ENCODE measurements at places on chromosomes 4 and X.

DNA sequence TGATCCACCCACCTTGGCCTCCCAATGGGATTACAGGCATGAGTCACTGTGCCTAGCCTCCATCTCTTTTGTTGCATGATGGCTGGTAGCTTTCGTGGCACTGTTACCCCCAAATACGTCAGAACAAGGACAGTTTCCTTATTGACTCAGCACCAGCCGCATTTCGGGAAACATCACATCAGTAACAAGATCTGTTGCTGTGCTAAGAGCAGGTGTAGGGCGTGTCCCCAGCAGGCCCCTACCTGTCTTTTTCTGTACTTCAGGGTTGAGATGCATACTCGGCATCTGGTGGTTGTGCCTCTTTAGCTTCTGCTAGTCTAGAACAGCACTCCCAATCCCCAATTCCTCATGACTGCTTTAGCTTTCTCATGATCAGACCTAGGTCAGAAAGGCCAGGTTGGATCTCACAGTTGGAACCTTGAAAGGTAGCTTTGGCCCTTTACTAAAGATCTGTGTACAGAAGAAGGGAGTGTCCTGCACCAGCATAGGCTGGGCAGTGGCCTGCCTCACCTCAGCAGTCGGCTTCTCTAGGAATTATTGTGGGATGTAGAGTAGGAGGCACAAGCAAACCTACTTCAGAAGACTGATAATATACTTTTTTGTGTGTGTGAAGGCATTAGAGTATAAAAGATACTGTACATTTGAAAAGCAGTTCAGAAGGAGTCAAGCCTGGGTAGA, 36.8 kb downstream of the NSD2 start:
- no peak for DNase-seq

- DNase-seq, result no peak
Measured at GRCh38 chr4:107894138-107894603, 37.2 kb upstream of the CYP2U1 start.

GRCh38 chr4:52612341-52612740, 46.8 kb downstream of the USP46 start:
- DNase-seq, result no peak

DNA sequence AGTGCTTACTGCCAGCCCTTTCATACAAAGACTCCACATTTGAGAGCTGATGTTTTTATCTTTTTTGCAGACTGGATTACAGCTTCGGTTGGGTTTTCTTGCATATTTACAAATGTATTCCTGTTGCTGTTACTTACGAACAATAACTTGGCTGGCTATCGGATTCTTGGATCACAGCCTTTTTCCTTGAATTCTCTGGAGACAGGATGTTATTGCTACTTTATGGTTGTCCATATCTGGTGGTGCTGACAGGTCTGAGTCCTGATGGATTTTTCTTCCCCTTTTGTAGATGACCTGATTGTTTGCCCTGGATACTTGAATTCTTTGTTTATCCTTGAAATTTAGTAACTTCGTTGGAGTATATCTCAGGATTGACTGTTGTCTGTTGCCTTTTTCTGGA, 77.7 kb downstream of the PDK3 start:
- no peak for DNase-seq

- no peak for DNase-seq
Measured at GRCh38 chr4:3406431-3406830, 35.3 kb upstream of the HGFAC start.

DNA sequence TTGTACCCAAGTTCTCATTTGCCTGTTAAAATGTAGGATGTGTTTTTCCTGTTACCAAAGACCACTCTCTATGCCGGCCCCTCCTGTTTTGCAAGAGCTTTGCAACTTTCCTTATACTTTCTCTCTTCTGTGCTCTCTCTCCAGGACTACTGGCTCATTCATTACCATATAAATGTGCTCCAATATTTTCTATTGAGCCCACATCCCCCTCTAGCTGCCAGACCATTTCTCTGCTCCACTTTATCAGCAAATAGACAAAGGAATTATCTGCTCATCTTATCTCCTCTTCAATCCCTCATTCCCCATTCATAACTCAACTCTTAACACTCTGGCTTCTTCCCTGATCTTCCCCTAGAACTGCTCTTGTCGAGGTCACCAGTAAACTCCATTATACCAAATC, 33.6 kb downstream of the RPGR start:
- DNase-seq, result no peak

- no peak for DNase-seq
Measured at GRCh38 chr4:105613306-105613705, 60.9 kb downstream of the ARHGEF38 start.

DNA sequence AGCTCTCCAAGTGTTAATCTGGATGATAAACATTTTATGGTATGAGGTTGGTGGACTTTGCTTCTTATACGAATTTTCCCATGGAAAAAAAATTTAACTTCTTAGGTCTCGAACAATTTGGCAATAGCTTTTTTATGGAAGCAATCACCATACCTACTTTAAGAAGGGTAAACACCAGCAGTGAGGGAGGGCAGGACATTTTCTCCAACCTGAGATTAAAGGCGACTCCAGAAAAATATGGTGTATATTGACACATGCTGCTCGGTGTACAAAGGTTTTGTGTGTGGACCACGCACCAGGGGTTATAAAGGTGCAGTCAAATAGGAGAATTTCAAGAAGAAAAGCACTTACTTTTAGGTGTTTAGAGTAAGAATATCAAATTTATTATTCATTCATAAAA, 34.2 kb upstream of the SULT1E1 start:
- DNase-seq, result no peak

DNA sequence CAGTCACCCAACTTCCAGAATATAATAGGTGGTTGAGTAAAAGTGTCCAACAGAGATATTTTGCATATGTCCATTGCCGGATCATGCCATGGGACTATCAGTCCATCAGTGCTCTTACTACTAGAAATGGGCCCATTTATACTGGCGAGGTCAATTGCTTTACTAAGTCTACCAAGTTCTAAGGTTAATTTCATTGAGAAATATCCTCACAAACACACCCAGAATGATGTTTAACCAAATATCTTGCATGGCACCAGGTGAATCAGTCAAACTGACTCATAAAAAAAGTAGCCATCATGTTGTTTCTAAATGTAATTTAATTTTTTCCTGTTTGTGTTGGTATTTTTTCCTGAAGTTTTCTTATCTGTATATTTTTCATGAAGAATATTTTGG, 1217.0 kb downstream of the RAPGEF2 start:
- no peak for DNase-seq

- DNase-seq, result no peak
Measured at GRCh38 chr4:112813790-112814189, 176.8 kb downstream of the LARP7 start.

- no peak for DNase-seq
Measured at GRCh38 chr4:8353912-8354453, 84.4 kb downstream of the HTRA3 start.

DNA sequence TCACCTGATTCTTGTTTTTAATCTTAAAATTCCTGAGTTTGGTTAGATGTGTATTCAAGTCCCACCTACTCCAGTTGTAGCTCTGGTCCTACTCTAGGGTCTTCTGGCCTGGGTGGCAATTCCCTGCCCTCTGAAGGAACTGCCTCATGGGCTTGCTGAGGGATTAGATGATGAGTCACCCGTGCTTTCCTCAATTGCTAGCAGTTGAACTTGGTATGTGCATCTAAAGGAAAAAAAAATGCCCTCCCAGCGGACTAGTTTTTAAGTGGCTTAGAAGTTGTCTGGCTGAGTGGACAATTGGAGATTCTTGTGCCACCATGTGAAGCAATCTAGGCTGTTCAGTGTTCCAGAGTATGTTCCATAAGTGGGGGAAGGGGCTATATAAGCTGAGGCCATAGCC, 127.0 kb downstream of the CCNG2 start:
- DNase-seq, result no peak

DNA sequence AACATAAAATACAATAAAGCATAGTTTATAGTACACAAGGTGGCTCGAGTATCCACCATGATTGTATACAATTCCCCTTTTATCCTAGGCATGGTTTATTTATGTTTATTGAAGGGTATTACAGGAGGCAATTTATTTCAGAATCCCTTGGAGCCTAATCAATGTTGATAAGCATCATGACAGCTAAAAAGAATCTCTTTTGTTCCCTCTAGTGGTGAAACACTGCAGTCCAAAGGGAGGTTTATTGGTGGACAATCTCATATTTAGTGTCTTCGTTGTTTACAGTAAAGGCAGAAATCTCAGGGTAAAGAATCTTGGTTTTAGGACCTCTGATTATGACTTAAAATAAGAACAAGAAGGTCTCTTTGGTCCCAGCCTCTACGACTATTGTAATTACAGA, 1712.5 kb downstream of the C4orf33 start:
- no peak for DNase-seq

DNA sequence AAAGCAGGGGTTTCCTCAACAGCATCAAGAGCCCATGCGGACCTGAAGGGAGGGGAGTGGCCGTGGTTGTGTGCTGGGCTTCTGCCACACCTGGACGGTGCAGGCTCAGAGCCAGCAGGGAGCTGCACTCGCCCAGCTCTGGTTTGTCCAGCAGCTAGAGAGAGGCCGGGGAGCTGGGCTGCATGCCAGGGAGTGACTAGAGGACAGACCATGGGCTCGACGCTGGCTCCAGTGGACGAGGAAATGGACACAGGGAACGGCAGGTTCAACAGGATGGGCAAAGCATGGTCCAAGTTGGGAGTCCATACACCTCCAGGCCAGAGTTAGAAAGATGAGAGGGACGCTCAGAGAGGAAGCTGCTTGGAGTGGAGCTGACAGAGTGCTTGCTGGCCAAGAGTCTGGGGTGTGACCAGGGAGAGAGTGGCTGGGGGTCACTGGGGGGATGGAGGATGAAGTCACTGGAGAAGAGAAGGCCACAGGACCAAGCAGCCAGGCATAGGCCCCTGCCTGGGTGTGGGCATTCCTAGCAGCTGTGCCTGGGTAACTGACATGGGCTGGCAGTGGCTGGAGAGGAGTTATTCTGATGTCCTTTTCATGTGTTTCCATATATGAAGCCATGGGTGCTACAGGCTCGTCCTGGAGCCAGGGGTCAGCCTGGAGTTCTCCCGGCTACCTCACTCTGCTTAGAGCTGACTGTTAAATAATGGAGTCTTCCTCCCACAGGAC, 42.8 kb downstream of the HTT-AS start:
- DNase-seq, result no peak

DNA sequence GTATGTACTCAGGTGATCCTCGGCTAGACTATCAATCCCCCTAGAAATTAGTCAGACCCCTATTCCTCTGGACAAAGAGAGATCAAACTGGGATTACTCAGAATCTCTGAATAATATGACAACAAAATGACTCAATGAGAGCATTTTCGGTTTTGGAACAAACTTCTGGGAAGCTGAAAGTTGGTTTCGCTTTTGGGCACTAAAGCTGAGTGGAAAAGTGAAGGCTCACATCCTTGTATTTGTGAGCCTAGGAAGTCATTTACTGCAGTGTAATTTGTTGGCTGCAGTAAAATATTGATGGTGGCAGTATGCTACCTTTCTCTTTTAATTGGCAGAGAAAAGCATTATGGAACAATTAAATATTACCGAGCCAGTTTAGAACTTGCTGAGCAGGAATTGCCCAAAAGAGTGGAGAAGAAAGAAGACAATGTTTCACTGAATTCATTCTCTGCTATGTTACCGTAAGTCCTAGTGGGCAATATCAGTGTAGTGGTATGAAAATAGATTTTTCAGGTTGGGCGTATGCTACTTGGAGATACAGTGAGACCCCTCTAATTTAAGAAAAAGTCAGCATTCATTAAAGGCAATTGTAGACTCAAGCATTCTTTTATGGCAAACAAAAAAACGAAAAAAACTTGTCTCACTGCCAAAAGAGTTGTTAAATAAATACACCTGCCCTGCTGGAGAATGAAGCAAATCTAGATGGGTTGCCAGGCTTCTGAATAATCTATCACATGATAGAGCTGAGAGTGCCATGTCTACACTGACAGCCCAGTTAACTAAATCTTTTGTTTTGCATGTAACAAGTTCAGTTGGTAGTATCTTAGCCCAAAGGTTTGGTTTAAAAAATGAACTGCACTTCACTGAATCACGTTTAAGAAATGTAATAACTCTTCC, 69.6 kb downstream of the AGTR2 start:
- DNase-seq, result no peak

DNA sequence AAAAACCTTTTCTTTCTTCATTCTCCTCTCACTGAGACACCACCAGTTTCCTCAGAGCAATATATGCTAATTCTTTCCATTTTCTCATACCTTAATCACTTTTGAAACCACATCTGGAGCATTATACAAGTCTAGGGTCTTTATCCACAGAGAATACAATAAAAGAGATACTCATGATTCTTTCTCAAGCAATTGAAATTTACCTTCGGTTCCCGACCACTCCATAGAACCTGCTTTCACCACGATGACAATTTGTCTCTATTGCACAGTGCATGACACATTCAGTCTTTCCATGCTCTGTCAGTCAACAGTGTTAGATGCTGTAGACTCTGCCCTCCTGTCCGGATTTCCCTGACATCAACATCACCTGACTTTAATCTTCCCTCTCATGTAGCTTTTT, 409.3 kb upstream of the NWD2 start:
- no peak for DNase-seq

GRCh38 chr4:107902715-107903114, 28.6 kb upstream of the CYP2U1 start:
- no peak for DNase-seq

DNA sequence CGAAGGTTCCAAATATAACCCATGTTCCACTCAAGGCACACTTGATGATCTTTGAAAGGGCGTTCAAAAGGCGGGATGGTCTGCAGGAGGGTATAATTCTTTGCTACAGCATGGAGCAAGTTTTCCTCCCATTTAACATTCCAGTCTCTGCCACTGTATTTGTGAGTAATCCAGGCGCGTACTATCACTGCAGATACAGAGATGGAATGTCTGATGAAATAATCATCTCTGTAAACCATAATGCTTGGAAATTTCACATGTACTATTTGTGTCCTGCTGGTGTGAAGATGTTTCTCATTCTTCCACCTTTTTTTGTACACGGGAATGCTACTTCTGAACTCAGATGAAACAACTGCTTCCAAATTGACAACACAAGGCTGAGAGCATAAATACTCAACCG, 15.5 kb downstream of the SEL1L3 start:
- no peak for DNase-seq

- DNase-seq, result no peak
Measured at GRCh38 chr4:2859514-2859913, 15.9 kb downstream of the ADD1 start.

GRCh38 chr4:40176602-40177001, 20.2 kb upstream of the RHOH start:
- DNase-seq, result no peak

GRCh38 chr4:72205831-72206230, 174.0 kb downstream of the NPFFR2 start:
- DNase-seq, result no peak

DNA sequence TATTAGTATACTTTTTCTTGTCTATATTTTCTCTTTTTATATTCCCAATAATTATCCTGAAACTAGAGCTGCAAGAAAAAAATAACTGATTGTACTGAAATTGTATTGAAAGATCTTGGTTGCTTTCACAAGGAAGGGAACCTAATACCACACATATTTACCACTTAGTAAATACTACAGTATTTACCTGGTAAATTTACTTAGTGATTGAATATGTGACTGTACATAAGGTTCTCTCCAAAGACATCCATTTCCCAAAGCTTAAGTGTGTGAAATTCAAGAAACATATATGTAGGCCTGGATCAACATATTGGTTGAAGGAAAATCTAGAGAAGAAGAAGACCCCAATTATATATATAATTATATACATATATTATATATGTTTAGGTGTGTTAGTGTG, 1272.7 kb downstream of the C4orf33 start:
- no peak for DNase-seq

Data from GM12892 (cell line).